ENCODE measurements at places on chromosomes 4 and X.

GRCh38 chrX:71320126-71320525 lies 18.6 kb downstream of the ITGB1BP2 start:
- DNase-seq = no peak

DNA sequence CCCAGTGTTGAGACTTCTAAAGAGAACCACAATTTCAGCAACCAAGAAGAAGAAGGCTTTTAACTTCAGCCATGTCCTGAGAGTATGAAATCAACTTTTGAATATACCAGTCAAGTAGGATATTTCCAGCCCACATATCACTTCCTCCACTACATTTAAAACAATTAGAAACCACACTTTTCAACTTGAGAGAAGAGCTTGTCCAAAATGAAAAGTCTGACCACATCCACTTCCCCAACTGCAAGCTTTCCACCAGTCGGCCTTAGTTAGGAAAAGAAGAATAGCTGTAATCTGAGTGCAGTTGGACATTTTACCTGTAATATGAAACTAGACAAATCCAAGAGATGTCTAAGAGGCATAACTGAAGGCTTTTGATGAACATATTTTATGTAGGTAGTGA lies 101.9 kb upstream of the SLC7A11 start:
- no peak for DNase-seq

- DNase-seq = peak; percentile 62
These were observed 63.8 kb upstream of the IRF2 start for GRCh38 chr4:184538023-184538599.

- DNase-seq = peak; percentile 1
These were observed 442.6 kb upstream of the GALNT7 start for GRCh38 chr4:172726001-172726423.

DNA sequence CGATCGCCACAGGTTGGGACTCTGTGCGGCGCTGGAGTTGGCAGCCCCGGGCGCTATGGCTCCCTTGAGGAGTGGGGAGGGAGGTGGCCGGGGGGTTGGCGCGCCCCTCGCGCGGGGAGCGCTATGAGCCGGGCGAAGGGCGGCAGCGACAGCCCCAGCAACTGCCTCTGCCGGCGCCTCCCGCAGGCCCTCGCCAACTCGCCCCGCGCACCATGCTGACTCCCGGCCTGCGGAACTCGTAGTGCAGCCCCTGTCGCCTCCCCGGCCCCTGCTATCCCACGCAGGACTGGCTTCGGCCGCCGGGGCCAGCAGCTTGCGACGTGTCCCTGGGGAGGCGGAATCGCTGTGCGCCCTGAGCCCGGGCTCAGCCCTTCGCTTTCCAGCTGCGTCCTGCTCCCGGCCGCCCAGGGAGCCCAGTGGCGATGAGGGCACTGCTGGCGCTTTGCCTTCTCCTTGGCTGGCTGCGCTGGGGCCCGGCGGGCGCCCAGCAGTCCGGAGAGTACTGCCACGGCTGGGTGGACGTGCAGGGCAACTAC lies 415 bp downstream of the SHISA3 start:
- DNase-seq = peak; percentile 64

DNA sequence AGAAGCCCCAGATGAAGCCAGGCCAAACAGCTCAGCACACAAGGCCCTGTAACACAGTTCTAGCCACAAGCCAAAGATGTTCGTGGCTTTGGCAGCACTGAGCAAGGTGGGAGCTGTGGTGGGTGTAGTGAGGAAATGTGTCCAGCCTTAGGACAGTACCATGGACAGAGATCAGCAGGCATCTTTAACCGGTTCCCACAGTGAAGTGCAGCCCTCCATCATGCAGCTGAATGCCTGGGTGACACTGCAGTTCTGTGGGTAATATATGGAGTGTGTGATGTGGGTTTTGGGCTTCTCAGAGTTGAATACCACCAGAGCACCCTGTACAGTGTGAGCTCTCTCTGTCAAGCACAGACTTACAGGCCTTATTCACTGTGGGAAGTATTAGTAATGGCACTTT lies 6.0 kb upstream of the NEXMIF start:
- peak; percentile 30 for DNase-seq

GRCh38 chrX:30990361-30990760 lies 81.5 kb downstream of the FTHL17 start:
- no peak for DNase-seq

GRCh38 chrX:26352891-26353430 lies 137.0 kb downstream of the MAGEB5 start:
- no peak for DNase-seq

GRCh38 chrX:139204571-139204897 lies 326.0 kb upstream of the F9 start:
- DNase-seq = no peak

GRCh38 chrX:47648376-47648775 lies 2.0 kb downstream of the ELK1 start:
- DNase-seq = no peak

DNA sequence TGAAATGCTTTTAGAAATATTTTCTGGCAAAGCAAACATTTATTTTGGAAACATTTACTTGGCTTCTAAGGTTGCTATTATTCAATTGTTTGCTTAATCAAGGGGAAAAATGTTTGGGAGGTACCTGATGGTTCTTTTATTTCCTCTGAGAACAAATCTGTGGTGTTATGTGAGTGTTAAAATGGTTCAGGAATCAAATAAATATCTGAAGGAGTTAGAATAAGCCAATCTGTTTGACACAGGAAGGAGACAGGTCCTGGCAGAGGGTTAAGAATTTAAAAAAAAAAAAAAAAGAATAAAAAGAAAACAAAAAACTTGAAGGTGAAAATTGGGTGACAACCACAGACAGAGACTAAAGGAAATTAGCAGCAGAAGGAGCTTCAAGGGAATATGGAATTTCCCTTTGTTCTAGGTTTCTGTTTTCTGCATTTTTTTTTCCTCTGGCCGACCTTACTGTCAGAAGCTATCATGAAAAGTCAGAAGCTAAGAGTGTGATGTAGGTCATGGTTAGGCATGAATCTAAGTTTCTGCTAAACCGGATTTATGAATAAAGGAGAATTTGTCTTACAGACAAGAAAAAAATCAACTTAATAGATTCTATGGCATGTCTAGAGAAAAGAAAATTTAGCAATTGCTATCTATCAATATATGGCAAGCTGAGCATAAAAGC lies 78.6 kb upstream of the PNPLA4 start:
- DNase-seq = no peak

GRCh38 chr4:86595426-86595805 lies 1.3 kb downstream of the PTPN13 start:
- DNase-seq = peak; percentile 15

DNA sequence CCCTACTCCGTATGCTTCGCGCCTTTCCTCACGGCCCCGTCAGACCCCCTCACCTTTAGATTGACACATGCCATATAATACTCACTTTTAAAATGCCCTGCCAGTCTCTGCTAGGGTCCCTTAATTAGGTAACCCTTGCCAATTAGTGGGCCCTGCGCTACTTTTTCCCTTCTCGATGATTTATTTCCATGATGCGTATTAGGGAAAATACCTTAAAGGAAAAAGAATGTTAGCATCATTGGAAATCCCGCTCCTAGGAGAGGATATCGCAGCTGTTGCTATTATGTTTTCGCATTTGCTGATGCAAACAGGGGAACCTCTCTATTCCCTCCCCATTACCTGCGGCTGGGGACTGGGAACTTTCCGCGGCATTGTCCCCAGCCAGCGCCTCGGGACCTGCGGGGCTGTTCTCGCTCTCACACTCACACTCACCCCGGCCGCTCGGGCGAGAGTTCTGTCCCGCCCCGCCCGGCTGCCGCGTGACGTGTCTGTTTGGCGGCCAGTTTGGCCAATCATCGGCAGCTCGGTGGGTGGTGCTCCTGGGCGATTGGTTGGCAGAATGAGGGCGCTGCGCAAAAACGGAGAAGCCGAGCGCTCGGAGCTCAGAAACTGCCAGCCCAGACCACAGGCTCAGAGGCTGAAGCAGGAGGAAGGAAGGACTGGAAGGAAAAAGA lies at the start of gene PCDH10:
PCDH10 (plus strand) TSS at position 605 of the 674 bp plus-strand sequence. CDS start 847 bp downstream, outside the sequence.
- DNase-seq = peak; percentile 96

DNA sequence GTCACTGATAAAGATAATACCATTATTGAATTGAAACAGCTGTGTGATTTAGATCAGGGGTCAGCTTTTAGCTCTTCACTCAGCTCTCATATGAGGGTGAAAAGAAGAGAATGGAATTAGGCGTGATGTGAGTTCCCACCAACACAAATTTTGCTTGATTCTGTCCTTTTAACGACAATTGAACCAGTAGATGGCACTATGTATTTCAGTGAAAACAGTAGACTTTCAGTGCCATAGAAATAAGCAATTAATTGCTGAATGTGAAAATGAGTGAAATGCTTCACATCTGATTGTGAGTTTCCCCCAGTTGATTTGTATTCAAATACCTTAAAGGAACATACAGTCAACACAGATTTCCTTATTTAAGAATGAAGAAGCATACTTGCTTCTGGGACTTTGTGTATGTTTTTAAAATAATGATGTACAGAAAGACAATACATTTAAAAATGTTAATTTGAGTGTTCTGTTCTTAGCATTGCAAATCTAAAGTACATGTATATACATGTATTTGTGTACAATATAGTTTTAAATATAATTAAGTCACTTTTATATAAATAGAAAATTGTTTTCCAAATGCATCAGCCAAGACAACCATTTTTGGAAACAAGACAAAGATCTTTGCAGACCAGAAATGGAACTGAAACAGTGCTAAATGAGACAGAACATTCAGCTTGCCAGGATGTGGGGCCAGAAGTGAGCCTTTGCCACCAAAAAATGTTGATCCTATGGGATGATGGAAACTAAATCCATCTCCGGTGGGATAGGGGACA lies 178.8 kb downstream of the SNCA start:
- DNase-seq = no peak

- DNase-seq = no peak
These were observed 110.1 kb downstream of the FBXO8 start for GRCh38 chr4:174173360-174173759.

DNA sequence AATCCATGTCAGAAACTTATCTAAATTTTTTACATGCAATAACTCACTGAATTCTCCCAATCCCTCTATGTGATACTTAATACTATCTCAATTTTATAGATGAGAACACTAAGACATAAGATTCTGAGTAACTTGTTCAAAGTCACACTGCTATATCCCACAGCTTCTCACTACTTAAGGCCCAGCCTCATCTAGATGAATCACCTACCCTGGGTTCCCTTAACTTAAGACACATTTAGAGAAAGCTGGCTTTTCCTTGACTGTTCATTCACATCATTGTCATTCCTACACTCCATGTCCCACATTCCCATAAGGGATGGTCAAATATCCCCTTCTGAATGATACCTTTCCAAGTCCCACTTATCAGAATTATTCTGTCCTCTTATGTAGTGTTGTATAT lies 21.0 kb downstream of the TNIP3 start:
- no peak for DNase-seq
